ENCODE measurements at places on chromosomes 7 and 10.

- no peak for DNase-seq
Measured at GRCh38 chr7:95781961-95782586, 9.7 kb downstream of the DYNC1I1 start.

DNA sequence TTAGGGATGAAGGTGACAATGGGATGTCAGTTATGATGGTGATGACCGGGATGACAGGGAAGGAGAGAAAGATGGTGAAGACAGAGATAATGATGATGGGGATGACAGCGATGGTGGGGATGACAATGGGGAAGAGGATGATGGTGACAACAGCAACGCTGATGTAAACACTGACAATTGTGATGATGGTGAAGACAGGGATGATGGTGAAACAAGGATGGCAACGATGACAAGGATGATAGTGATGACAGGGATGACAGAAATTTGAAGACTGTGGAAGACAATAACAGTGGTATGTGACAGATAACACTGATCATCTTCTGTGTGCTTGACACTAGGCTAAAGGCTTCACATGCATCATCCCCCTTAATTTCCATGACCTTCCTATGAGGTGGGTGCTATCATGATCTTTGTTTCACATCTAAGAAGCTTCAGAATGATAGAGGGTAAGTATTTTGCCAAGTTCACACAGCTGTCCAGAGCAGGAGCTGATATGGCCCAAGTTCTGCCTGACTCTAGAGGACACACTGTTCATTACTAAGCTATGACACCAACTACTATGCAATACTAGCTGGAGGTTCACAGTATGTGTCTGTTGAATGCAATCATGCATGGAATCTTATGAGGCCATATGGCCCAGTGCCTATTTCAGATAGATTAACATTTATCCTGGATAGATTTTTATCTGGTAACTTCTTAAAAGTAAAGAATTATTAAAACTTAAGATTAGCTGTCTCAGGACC, 105.6 kb downstream of the RNLS start:
- DNase-seq, result no peak

DNA sequence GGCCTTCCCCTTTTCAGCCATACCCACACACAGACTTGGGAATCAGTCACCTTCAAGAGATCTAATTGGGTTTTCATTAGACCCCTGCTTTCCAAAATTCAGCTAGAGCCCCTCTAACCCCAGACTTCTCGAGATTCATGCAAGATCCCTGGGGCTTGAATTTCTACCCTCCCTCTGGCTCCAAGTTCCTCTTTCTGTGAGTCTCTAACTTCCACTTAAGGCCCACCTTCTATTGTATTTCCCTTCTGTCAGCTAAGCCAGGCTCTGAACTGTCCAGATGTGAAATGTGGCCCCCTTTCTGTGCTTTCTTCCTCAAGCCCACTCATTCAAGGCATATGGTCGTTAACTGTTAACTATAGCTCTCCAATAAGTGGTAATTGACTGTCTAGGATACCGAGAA, 132.2 kb downstream of the ZNF365 start:
- DNase-seq, result no peak

DNA sequence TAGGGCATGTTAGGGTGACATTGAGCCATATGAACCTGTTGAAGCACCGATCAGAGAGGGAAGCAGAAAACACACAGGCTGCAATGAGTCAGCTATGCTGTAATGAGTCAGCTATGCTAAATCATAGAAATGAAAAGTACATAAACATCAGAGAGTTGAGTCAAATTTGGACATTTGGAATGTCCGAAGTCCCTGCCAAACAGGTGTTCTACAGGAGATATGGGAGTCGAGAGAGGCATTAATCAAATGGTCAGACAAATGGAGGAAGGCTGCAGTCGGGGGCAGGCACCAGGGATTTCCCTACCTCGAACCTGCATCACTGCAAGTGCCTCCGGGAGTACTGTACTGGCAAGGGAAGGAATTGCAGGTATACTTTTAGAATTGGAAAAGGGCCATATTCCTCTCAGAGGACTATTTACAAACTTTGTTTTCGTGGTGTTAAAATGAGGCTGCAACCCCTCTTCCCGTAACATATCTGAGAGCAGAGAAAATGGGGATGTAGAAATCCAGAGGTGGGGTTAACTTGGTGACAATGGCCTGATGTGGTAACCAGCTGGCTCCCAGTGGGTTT, 8.8 kb upstream of the ZC3HAV1 start:
- no peak for DNase-seq

GRCh38 chr7:140616328-140616727, 24.3 kb downstream of the DENND2A start:
- no peak for DNase-seq

- DNase-seq, result peak; percentile 15
Measured at GRCh38 chr10:42754155-42755027, 28.2 kb upstream of the BMS1 start.

- DNase-seq, result no peak
Measured at GRCh38 chr10:13383399-13383761, 35.3 kb upstream of the SEPHS1 start.

- DNase-seq, result no peak
Measured at GRCh38 chr7:55065079-55065478, 46.3 kb downstream of the EGFR start.

DNA sequence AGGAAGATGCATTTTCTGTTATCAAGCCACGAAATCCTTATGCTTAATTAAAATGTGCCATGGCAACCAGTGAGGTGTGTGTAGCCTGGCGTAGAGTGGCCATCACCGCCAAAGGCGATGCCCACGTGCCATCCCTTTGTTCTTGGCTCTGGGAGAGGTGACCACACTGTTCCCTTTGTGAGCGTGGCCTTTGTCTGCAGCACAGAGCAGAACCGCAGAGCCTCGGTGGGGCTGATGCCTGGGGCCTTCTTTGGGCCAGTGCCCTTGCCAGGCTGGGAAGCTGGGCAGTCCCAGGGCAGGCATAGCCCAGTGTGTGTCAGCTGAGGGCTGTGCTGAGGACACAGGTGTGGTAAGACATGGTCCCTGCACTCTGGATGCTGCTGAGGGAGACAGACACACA, 48.3 kb downstream of the BUB3 start:
- no peak for DNase-seq

- no peak for DNase-seq
Measured at GRCh38 chr7:14418633-14419032, 429.2 kb upstream of the ETV1 start.

DNA sequence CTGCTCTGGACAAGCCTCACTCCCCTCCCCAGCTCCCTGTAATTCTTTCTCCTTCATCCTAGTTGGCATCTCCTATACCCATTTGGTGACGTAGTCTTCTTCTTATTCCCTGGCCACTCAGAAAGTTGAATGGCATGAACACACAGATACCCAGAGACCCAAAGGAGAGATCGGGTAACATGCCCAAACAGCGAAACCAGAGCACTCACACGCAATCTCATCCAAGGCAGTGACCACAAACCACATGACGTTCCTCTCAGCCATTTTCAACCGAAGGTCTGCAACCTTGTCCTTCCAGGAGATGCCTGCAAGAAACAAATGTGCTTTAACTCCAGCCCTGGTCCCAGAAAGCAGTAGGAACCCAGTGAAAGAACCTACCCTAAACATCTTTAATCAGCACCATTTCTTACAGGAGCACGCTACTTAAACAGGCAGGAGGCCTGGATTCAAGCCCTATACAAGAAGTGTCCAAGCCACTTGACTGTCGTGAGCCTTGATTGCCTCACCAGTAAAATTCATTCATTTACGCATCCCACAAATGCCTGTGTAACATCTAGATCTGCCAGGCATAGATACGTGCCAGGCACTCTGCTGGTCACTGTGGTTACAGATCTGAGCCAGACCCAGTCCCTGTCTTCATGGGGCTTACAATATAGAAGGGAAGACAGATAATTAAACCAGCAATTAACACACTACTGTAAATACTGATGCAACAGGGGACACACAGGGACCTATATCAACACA, 37.1 kb downstream of the XPNPEP1 start:
- DNase-seq, result no peak

DNA sequence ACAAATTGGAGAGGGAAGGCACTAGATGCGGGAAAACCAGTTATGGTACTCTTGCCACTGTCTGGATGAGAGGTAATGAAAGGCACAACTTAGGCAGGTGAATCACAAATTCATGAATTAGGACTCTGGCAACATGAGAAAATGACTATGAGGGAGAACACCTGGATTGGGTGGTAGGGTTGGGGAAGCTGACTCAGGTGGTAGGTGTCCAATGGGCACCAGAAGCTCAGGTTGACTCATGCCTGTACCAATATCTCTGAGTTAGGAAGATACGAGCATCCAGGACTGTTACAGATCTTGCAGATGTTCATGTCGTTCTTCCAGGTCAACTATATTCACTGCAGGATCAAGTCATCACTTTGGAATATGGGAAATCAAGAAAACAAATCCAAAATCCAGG, 56.7 kb downstream of the NPY start:
- DNase-seq, result no peak

DNA sequence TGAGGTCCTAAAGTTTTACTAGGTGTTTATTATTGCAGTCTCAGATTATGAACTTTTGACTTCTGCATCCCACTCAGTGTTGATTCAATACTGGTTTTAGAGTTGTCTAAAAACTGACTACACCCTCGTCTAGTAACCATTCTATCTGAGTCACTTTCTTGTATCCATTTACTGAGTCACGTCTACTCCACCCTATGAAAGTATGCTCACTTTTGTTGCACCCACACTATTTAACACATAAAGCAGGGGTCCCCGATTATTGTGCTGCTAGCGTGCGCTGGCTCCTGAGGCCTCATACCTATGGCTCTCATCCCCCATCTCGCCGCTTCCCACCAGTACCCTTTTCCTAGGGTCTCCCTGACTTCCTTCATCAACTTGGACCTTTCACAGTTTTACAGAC, 2.0 kb downstream of the SAMD9 start:
- DNase-seq, result no peak

Data from neural crest cell (in vitro differentiated cells).